Fibroblast of the aortic adventitia (primary cell): ENCODE measurements at places on chromosomes 11 and 22.

DNA sequence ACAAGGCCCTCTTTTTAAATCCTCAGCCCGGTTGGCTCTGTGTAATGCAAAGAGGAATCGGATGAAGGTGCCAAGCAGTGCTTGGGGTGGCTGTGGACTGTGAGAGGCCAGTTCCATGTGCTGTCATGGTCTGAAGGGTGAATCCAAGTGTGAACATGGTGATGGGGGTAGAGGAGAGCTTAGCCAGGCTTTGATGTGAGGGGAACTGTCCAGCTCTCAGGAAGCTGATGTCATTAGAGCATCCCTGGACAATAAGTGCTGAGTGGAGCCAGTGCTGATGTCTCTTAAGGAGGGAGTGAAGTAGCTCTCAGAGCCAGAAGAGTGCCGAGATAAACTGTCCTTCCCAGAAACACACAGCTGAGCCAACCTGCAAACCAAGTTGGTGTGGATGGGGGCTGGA lies 53.6 kb downstream of the NAV2 start:
- DNase-seq: peak; percentile 27

- no peak for DNase-seq
Observed at GRCh38 chr11:105381941-105382340, 227.9 kb upstream of the GRIA4 start.

GRCh38 chr11:12232160-12232559 lies 121.8 kb downstream of the MICAL2 start:
- peak; percentile 54 for DNase-seq

- DNase-seq: peak; percentile 75
Observed at GRCh38 chr11:64659417-64660144, 63.4 kb downstream of the NRXN2 start.

DNA sequence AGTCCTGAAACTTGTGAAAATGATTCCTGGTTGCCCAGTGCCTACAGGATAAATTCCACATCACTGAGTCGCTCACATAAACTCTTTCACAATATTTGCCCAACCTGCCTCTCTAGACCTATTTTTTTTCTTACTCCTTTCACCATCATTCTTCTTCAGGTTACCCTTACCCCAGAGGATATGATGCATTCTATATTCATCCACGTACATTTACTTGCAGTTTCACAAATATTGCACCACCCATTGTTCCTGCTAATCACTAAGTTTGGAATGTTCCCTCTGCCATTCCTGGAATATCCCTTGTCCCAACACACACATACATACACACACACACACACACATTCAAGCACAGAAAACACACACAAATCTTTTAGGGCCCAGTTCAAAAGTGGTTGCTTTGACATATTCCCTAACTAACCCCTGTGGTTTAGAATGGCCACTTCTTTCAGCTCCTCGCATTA lies 379.5 kb downstream of the ETS1 start:
- peak; percentile 99 for DNase-seq

GRCh38 chr11:115302946-115303703 lies 201.1 kb downstream of the CADM1 start:
- DNase-seq: no peak

- DNase-seq: no peak
Observed at GRCh38 chr11:84236436-84236835, 950.3 kb upstream of the CCDC90B start.

GRCh38 chr22:42184852-42185251 lies 54.2 kb upstream of the CYP2D6 start:
- DNase-seq: no peak
